ENCODE measurements at places on chromosomes 5 and 9.
A peak's percentile ranks its signal among the peaks of the same experiment; 100 is the strongest.

DNA sequence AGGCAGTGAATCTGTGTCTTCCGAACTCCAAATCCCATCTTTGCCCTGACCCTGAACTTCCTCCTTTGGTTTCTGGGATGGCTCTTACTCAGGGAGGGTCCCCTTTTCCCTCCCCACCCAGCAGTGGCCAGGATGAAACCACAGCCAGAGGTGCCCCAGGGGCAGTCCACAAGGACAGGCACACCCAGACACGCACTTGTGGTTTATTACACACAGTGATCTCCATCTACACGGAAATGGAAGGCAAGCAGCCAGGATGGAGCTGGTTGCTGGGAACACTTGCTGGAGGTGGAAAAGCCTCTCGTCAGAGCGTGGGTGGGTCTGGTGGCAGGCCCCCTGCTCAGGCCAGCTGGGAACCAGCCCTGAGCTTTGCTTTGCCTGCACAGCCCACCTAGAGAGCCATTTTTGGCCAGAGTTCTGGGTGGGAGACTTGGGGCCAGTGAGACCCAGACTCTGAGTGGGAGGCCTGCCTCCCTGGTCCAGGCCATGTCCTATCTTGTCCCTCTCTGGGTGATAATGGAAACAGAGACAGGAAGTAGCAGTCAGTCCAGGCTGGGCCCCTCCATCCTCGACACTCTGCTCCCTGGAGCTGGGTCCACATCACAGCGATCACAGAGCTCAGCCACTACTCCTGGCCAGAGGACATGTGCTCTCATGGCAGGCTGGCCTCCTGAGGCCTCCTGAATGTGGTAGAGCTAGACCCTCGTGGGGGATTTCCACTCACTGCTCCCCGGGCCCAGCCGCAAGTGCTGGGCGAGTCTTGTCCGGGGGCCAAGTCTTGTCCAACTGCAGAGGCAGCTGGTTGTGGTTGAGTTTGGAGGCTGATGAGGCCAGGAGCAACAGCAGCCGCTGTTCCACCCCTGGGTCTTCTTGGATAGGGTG lies 5.1 kb upstream of the PHYKPL start:
- DNase-seq, result no peak

- DNase-seq, result no peak
Measured at GRCh38 chr5:1553539-1554409, 30.0 kb upstream of the LPCAT1 start.

DNA sequence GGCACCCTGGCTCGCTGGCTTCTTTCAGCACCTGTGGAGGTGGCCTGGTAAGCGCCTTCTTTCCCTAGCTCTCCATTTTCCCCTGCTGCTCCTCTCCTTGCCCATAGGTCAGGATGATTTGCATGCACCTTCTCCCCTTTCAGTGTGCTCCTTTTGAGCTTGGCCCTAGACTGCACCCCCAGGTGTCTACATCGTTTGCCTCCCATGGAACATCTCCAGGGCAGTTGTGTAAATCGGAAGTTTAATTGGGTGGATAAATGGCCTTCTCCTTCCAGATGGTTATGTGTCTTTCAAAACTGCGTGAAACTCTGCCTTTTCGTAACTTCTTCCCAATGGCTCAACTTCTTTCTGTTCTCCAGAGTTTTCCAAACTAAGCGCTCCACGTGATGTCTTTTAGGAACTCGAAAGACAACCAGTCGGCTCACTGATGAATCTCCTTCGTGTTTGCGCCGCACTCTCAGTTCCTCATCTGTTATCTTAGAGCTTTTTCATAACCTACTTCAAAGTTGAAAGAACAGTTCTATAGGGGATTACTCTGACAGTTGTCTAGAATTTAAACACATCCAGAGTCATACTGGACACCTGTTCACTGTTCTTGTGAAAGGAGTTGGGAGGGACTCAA lies 1.7 kb downstream of the ADAMTS19 start:
- no peak for DNase-seq

- no peak for DNase-seq
Measured at GRCh38 chr5:151204051-151204450, 19.8 kb downstream of the CCDC69 start.

DNA sequence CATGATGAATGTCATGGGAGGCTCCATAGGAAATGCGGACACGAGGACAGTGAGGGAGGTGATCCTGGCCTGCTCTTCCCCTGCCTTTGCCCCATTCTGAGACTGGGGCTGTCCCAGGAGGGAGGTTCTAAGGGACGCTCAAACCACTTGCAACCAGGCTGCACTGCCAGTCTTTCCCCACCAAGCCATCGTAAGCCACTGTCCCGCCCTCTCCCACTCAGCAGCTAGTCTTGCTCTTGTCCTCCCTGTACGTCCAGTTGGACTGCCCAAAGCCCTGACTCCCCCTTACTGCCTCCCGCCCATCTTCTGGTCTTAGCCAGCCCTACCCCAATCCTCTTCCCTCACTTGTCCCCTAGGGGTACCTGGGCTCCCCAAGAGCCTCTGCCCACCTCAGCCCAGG lies 115.7 kb downstream of the FSTL4 start:
- no peak for DNase-seq

DNA sequence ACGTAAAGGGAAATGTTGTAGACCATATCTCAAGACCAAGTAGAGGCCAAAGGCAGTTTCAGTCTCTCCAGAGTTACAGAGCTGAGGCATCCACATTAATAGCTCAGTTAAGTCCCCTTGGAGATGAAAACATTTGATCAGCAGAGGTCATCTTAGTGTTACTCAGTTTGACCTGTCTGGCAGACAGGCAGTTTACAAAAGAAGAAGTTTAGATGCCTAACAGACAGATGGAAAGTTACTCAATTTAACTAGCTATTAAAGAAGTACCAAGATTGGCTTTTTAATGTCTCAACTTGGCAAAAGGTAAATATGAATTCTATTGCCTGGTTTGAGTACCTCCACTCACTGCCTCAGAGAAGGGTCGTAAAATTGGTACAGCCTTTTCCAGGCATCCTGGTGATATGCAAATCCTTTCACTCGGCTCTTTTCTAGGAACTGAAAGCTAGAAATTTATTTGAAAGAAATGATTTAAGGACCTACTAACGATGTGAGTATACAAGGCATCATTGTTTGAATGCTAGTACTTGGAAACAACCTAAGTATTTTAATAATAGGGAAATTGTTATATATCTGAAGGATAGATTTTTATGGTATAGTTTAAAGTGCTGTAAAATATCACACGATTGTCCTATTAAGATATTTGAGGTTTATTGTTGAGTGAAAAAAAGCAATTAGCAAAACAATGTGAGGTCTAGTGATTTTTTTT lies 14.8 kb downstream of the ACO1 start:
- no peak for DNase-seq

DNA sequence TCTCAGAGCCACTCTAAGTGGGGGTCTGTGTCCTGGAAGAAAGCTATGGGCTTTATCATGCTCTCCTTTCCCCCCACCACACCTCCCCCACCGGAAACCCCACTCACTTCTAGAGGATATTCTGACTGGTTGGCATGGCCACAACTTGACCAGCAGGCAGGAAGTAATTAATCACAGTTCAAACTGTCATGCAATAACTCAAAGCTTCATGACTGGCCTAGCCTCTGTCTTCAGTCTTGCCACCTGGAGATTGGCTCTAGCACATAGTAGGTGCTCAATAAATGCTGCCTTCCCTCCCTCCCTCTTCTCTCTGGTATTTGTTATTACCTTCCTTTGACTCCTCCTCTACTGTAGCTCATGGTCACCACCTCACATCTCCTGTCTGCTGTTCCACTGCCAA lies 124.7 kb downstream of the GABBR2 start:
- DNase-seq, result no peak

GRCh38 chr9:83066771-83067170 lies 3.8 kb upstream of the RASEF start:
- no peak for DNase-seq

GRCh38 chr5:145243016-145243415 lies 592.1 kb downstream of the PRELID2 start:
- DNase-seq, result peak; percentile 48

- no peak for DNase-seq
Measured at GRCh38 chr9:120299785-120300184, 280.2 kb downstream of the CDK5RAP2 start.

DNA sequence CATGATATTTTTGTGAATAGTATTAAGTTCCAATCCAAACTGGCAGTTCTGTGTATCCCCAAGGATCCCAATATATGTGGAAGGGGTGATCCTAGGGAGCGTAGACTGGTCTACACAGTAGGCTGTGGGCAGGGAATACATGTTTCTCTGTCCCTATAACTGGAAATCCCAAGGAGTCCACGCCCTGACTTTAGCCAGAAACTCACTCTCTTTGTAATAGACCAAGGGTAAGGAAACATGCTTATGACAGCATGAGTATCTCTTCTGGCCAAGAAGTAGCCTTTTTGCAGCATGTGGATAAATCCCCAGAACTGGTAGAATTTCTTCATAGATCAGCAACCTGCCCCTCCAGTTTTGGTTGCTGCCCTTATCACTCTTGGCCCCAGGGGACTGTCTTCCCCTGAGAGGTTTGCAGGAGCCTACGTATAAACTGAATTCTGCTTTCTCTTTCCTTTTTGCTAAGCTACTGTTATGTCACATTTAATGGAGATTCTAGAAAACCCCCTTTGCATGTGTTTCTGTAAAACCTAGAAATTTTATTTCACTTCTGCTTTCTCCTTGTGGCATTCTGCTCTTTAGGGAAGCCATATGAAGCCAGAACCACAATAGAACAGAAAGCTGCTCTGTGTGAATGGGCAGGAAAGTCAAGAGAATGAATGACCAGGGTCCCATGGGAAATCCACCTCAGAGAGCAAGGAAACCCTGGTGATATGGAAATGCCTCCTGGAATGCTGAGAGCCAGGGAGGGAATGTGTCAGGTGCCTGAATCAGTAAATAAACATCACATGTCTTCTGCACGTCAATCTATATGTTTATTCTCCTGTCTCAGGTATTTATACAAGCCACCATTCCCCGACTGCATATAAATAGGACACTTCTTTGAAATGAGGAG lies 3.5 kb downstream of the IFNA2 start:
- DNase-seq, result no peak

GRCh38 chr9:35515766-35516165 lies 25.9 kb downstream of the RUSC2 start:
- DNase-seq, result no peak

DNA sequence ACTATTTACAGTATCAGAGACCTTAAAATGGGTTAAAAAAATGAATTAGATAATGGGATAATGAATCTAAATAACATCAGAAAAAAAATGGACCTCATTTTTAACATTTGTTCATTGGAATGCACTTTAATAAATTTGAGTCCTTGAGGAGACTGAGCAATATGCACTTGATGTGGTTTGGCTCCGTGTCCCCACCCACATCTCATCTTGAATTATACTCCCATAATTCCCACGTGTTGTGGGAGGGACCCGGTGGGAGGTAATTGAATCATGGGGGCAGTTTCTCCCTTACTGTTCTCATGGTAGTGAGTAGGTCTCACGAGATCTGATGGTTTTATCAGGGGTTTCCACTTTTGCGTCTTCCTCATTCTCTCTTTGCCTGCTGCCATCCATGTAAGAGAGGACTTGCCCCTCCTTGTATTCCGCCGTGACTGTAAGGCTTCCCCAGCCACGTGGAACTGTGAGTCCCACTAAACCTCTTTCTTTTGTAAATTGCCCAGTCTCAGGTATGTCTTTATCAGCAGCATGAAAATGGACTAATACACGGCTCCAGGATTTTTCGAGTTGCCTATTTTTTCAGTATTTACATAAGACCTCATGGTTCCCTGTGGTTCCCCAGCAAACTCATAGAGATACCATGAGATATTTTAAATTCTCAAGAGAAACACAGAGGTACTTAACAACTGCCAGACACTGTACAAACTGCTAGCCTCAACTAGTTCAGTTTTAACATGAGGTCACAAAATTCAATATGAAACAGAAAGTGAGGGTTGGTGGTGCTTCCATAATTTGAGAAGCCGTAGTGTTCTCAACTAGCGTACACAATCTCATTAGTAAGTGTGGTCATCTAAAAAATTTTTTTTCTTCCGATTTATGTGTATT lies 128.3 kb downstream of the TLE1 start:
- no peak for DNase-seq

GRCh38 chr9:3285365-3286161 lies 240.2 kb downstream of the RFX3 start:
- no peak for DNase-seq

GRCh38 chr5:105475401-105475800 lies 1912.8 kb upstream of the NUDT12 start:
- DNase-seq, result no peak

DNA sequence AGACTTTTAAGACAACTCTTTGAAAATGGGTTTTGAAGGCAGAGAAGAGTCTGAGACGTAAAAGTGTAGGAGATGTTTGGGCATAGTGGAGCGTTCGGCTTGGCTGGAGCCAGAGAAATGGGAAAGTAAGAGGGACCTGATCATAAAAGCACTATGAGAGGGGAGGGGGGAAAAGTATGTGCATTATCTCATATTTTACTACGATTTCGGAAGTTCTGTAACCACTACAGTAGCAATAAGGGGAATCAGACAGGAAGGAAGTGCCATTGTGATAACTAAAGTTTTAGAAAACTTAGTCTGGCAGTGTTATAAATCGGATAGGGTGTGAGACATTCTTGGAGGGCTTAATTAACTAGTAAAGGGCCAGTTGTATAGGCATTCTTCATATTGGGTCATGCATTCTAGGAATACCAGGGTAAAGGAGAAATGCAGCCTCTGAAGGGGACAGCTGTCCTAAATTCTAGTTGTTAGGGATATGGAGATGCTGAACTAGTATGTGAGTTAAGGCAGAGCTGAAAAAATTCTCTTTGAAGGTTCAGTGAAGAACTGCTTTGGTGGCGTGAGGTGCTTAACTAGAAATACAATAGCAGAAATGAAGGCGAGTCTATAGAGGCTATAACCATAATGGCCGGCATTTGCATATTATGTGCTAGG lies 83.8 kb upstream of the FREM1 start:
- no peak for DNase-seq

GRCh38 chr9:15401266-15401665 lies 21.4 kb upstream of the SNAPC3 start:
- DNase-seq, result no peak

GRCh38 chr9:101791938-101792337 lies 53.5 kb upstream of the GRIN3A start:
- DNase-seq, result peak; percentile 67

DNA sequence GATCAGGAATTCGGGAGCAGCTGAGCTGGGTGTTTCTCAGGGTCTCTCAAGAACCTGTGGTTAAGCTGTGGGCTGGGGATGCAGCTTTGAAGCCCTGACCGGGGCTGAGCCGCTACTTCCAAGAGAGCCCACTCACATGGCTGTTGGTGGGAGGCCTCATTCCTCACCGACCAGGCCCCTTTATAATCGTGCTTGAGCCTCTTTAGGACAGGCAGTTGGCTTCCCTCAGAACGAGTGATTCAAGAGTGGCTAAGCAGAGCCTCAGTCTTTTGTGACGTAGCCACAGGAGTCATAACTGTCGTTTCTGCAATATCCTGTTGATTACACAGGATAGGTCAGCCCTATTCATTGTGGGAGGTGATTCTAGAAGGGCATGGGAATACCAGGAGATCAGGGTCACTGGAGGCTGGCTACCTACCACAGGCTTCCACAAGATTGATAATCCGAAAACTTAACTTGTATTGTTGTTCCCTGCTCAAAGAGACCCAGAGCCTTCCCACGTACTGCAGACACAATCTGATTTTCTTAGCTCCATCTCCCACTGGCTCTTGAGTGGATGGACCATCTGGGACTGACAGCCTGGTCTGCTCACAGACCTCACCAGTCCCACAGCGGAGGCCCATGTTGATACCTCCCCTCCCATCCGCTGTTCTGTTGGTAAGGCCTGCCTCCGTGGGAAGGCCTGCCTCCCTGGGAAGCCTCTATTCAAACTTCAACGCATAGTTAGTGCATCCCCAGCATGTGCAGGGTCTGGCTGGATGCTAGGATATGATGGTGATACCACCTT lies 3.0 kb upstream of the ERGIC1 start:
- no peak for DNase-seq

All from neuronal stem cell (in vitro differentiated cells).